LoVo (cell line): ENCODE measurements at places on chromosomes 7 and 10.

GRCh38 chr7:143393267-143394041, 12.3 kb downstream of the ZYX start:
- DNase-seq: no peak

DNA sequence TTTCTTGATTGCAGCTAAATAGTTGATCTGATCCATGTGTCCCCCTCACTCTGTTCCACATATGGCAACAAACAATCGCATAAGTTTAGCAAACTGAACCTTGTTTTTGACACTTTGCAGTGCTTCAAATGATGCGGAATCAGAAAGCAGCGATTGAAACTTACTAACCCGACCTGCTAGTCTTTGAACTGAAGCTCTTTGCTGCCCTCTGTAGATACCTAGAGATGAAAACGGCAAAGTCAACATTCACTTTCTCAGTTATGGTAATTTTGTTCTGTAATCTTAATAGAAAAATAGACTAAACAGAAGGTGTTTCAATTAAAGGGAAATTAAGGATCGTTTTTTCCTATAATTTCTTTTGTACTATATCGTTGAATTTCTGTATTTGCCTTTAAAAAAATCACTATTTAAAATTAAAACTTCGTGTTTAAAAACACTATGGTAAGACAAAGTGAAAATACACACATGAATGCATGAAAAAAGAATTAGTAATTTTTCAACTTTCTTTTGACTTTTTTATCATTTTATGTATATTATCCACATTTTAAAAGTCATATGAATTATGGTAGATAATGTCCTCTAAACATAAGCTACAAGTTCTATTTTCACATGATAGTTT, 276.5 kb downstream of the MAGI2 start:
- DNase-seq: peak; percentile 64

GRCh38 chr10:45410807-45411606, 37.0 kb downstream of the ALOX5 start:
- DNase-seq: no peak

DNA sequence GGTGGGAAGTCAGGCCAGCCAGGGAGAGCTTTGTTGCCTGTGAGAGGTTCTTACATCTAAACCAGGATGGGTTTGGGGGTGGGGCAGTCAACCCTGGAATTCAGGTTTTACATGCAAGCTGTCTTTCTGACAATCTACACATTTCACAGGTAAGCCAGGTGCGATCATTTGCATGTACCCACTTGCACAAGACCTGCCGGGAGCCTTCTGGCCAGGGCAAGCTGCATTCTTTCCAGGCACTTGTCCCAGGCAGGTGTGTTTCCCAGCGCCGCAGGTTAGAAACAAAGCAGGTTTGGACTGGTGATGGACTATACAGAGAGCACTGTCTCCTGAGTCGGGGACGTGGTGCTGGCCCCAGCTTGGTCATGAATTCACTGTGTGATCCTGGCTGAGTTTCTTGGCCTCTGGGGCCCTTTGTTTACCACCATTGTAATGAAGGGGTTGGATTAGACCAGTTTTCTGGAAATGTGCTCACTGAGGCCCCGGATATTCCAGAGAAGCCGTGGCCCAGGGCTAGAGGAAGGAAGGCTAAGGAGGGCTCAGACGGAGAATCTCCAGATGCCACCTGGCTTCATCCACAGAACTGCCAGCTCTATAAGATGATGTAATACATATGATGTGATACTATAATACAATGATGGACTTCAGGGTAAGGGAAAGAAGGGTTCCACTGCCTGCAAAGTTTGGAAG, 205.2 kb upstream of the SVIL start:
- no peak for DNase-seq

GRCh38 chr7:66679633-66680244, 51.1 kb downstream of the KCTD7 start:
- DNase-seq: no peak

DNA sequence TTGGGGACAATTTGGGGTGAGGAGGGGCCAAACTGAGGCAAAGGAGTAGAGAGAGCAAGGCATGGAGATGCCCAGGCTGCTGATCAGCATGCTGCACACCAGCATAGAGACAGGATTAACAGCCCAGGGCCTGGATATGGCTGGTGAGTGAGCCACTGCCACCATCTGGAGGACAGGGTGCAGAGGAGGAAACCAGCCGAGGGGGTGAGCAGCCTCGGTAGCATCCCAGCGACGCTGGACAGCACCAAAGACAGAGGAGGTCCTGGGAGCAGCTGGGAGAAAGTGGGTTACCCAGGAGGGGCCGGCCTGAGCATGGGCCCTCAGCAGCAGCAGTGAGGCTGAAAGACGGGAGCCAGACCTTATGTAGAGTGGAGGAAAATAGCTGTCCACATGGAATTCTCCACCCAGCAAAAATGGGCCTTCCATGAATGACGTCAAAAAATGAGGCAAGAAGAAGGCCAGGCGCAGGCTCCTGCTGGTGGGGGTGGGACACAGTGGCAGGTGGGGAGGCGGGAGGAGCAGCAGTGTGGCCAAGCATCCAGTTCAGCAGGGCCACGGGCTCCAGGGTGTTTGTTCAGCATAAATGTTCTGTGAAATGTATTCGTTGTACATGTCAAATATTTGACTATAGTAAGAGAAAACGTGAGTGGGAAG, 16.7 kb downstream of the RET start:
- DNase-seq: no peak

GRCh38 chr7:120441850-120442249, 168.9 kb downstream of the KCND2 start:
- no peak for DNase-seq

DNA sequence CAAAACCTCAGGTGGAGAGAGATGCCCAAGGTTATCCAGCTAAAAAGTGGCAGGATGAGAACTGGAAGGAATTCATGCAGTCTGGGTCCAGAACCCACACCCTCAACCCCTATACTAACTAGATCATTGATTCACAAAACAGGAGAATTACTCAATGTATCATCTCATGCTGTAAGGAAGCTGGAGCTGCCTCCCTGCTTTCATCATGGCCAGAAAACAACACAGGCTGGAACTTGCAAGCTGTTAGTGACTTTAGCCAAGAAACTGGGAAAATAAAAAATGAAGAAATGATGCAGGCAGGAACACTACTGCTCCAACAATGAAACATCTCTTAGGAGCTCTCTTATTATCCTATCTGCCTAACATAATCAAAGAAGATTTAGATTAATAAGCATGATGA, 619.8 kb upstream of the CELF2 start:
- no peak for DNase-seq

DNA sequence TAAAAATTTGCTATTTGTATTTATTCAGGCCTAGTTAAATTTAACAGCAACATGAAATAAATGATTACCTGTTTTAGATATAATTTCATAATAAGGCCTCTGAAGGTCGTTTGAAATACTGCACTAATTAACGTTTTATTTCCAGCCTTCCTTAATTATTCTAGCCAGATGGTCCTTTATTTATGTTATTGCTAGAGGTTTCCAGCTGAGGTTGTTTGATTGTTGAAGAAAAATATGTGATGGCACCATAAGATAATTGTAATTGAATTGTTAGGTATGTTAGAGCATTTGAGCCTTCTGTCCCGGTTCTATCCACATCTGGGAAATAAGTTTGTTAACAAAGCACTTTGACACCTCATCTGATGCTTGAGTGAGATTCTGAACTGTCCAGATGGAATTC, 556.1 kb downstream of the ATRNL1 start:
- no peak for DNase-seq

DNA sequence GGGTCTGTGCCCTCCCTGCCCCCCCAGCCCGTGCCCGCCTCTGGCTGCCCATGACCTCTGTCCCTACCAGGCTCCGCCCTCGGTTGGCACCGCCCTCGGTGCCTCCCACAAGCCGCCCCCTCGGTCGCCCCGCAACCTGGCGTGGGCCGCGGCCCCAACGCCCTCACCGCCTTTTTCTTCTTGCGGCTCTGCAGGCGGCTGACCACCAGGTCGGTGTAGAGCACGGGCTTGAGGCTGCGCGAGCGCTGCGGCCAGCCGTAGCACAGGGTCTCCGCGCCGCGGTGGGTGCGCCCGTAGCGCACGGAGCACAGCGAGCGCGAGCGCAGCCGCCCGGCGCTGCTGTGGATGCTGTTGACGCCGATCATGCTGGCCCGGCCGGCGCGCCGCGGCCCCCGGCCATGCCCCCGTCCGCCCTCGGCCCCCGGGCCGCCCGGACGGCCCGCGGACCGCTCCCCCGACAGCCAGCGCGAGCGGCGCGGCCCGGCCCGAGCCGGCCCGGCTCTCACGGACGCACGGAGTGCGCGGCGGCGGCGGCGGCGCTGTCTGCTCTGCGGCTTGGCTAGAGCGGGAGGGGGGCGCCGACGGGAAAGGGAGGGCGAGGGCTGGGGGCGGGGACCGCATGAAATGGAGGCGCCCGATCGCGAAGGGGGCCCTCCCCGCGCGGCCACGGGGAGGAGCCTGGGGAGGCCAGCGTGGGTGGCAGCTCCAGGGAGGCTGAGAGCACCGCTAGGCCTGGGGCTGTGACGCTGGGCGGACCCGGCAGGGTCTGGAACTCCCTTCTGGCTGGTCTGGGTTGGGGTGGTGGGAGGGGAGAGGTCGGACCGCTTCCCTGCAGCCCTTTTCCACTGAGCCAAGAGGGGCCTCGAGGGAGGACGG, 9.6 kb downstream of the PSD start:
- no peak for DNase-seq

GRCh38 chr10:13294784-13295183, 5.1 kb downstream of the PHYH start:
- DNase-seq: no peak

GRCh38 chr10:14362104-14362503, 31.4 kb upstream of the FRMD4A start:
- DNase-seq: no peak

DNA sequence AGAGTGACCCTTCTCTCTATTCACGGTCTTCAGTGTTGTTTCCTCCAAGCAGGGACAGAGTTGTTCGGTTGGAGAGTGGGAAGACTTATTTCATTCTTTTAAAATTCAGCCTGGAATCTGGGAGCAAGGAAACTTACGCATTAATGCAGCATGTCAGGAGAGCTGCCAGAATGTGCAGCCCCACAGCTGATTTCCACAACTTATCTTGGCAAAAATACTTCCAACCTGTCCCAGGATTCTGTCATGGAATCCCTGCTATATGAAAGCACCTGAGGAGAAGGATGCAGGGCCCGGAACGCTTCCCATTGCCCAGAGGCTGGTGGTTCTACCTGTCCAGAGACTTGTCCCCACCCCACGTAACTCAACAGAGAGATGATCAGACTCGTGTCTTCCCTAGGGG, 86.9 kb upstream of the MKI67 start:
- no peak for DNase-seq

DNA sequence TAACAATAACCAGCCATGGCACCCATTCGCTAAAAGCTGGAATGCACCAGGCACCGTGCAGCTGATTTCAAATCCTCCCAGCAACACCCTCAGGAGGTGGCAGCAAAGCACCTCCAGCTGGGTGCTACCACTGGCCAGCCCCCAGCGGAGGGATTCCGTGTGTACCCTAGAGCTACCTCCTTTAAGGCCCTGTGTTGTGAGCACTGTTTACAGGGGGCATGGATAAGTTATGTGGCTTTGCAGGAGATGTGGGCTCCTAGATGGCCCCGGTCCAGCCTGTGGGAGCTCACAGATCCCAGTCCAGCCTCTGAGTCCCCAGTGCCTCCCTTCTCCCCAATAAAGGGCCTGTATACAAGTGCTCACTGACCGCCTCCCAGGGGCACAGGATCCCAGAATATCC, 27.1 kb downstream of the TNRC18 start:
- DNase-seq: no peak

- DNase-seq: no peak
These were observed 254.2 kb upstream of the POM121L12 start for GRCh38 chr7:52781250-52781649.

- no peak for DNase-seq
These were observed 7.8 kb downstream of the ITPRIP start for GRCh38 chr10:104330168-104331110.

GRCh38 chr7:43311694-43312093, 199.2 kb downstream of the HECW1 start:
- no peak for DNase-seq

- no peak for DNase-seq
These were observed 77.7 kb upstream of the GNA12 start for GRCh38 chr7:2921653-2922347.

DNA sequence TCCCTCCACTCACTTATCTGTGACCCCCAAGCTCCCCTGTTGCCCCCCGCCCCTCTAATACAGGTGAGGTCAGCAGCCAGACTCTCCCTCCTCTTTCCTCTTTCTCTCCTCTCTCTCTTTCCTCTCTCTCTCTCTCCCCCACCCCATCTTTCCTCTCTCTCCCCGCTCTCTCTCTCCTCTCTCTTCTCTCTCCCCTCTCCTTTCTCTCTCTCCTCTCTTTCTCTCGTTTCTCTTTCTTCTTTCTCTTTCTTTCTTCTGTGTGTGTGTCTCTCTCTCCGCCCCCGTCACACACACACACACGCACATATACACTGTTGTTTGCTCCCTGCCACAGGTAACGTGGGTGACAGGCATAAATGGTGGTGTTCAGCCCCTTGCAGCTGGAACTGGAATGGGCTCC, 37.2 kb upstream of the PSMG3 start:
- DNase-seq: no peak

DNA sequence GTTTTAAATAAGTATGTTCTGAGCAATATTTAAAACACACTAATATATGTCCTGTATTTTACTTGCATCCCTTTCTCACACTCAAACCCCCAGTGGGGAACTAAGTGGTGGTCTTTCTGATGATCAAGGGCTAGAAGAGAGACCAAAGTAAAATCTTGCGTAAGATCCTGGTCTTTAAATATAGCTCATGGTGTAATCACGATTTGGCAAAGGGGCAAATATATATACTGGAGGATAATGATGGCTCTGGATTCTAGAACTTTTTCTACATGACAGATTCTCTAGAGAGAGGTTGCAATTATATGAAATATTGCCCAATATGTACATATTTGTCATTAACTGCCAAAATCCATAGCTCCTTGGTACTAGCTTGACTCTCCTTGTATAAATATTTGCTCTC, 438.3 kb downstream of the NXPH1 start:
- DNase-seq: no peak

GRCh38 chr10:129689671-129690071, 222.6 kb downstream of the MGMT start:
- DNase-seq: no peak

GRCh38 chr7:130758429-130759056, 24.5 kb upstream of the KLF14 start:
- DNase-seq: peak; percentile 73

DNA sequence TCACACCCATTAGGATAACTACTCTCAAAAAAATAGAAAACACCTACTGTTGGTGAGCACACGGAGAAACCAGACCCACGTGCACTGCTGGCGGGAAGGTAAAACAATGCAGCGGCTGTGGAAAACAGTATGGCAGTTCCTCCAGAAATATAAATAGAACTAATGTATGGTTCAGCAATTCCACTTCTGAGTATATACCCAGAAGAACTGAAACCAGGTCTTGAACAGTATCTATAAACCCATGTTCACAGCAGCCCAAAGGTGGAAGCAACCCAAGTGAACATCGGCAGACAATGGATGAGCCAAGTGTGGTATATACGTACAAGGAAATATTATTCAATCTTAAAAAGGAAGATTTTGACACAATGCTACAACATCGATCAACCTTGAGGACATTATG, 164.7 kb downstream of the ZMYND11 start:
- DNase-seq: no peak

- no peak for DNase-seq
These were observed 196.7 kb downstream of the SEMA3E start for GRCh38 chr7:83452256-83452655.
